ENCODE measurements at places on chromosomes 5 and 9.

- no peak for DNase-seq
Observed at GRCh38 chr5:131794586-131794985, 2.2 kb downstream of the FNIP1 start.

DNA sequence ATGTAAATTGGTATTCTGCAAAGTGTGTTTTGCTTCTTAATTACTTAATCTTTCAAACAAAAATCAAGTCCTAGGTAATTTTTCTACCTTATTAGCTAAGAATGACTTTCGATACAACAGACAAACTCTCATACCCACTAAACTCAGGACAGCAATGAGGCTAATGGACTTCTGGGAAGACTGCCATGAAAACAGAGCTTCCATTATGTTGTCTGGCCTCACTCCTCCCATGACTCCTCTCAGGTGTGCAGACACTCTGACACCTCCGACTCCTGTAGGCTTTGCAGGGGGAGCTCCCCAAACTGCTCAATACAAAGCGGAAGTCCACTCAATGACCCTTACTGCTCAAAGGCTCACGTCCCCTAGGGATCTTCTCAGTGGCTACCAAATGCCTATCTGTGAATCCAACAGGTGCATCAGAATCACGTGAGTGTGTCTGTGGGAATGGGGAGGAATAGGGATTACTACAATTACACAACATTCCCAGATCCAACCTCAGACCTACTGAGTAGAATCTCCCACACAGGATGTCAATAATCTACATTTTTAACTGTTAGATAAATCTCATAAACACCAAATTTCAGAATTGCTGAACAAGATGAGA, 289.9 kb downstream of the RAB3C start:
- DNase-seq: no peak

DNA sequence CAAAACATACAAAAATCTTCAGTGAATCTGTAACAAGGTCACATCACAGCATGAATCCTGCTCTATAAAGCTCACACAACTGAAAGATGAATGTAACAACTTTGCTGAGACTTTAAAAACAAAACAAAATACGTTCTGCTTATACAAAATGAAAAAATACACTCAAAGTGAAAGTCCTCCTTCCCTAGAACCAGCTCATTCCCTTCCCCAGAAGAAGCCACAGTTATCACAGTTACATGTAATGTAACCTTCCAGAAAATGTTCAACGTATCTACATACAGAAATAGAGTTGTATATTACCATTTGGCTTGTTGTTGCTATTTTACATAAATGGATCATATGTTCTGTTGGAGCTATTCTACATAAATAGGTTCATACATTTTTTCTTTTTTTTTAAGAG, 2.6 kb downstream of the AUH start:
- DNase-seq: no peak

DNA sequence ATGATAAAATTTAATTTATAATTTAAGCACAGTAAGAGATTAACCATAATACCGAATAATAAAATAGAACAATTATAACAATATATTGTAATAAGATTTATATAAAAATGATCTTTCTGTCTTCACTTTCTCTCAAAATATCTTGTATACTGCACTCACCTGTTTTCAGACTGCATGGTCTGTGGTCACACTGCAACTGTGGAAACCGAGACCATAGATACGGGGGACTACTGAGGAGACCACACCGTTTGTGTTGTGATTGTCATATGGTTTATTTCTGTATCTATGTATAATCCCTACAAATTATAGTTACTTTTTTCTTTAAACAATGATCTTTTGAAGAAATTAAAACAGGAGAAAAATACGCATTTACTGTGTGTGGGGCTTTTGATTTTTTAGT, 78.8 kb upstream of the TNFAIP8 start:
- DNase-seq: no peak

GRCh38 chr9:105141146-105141975, 103.1 kb upstream of the SLC44A1 start:
- DNase-seq: no peak

- no peak for DNase-seq
Observed at GRCh38 chr9:77922591-77922990, 109.0 kb downstream of the GNAQ start.

Data from stimulated activated CD4-positive, alpha-beta T cell treated with anti-CD3 and anti-CD28 coated beads, TNF-alpha, amount 100 ng/mL, for 24 hours (primary cell).